ENCODE measurements at places on chromosomes 5 and 9. TPM values are rescaled to one million over a fixed set of nuclear protein-coding genes. Genes with fewer than 3 reads are reported as not detected.

GRCh38 chr5:164097749-164098148 is 592.3 kb downstream of the MAT2B start:
- no peaks in the 10 kb centered on the region for H3K36me3 ChIP-seq
- no peak overlapping the region for H3K4me3 ChIP-seq
- no peak for DNase-seq
- no peaks in the 10 kb centered on the region for H3K4me1 ChIP-seq
- no peaks in the 10 kb centered on the region for H3K27me3 ChIP-seq

DNA sequence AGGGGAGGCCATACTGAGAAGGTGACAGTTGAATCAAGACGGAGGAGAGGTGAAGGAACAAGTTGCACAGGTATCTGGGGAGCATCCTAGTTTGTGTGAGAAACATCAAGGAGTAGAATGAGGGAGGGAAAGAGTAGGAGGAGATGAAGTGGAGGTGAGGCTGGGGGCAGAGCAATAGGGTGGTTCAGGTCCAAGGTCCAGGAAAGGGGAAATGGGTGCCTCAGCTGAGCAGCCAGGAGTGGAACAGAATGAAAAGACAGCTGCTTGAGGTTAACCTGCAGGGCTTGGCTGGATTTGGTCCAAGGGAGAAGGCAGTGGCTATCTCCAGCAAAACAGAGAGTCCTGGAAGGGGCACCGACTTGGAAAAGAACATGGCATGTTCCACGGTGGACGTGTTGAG is 5.3 kb downstream of the SLC1A1 start:
- H3K4me3 ChIP-seq: no peak overlapping the region
- no peak overlapping the region for H3K27ac ChIP-seq
- H3K4me1 ChIP-seq: peaks cover 9% of the 10 kb centered on the region
- DNase-seq: no peak

GRCh38 chr9:96040591-96041461 is 165.3 kb downstream of the ERCC6L2 start:
- peaks cover 3% of the 10 kb centered on the region for H3K27me3 ChIP-seq
- peaks cover 9% of the 10 kb centered on the region for H3K4me1 ChIP-seq
- DNase-seq: no peak
- no peak overlapping the region for H3K4me3 ChIP-seq
- peak overlapping the region; percentile 86 for H3K27ac ChIP-seq

- H3K27ac ChIP-seq: no peak overlapping the region
- DNase-seq: no peak
- no peaks in the 10 kb centered on the region for H3K36me3 ChIP-seq
These were observed 330.1 kb downstream of the ADGRV1 start for GRCh38 chr5:90888511-90889324.

GRCh38 chr5:147567917-147568598 is 58.2 kb upstream of the DPYSL3 start:
- no peak overlapping the region for H3K4me3 ChIP-seq
- DNase-seq: no peak
- no peak overlapping the region for H3K27ac ChIP-seq
- no peaks in the 10 kb centered on the region for H3K4me1 ChIP-seq

GRCh38 chr5:167578977-167579692 is 712.3 kb upstream of the WWC1 start:
- no peaks in the 10 kb centered on the region for H3K36me3 ChIP-seq
- no peaks in the 10 kb centered on the region for H3K4me1 ChIP-seq
- DNase-seq: no peak
- H3K27ac ChIP-seq: no peak overlapping the region

DNA sequence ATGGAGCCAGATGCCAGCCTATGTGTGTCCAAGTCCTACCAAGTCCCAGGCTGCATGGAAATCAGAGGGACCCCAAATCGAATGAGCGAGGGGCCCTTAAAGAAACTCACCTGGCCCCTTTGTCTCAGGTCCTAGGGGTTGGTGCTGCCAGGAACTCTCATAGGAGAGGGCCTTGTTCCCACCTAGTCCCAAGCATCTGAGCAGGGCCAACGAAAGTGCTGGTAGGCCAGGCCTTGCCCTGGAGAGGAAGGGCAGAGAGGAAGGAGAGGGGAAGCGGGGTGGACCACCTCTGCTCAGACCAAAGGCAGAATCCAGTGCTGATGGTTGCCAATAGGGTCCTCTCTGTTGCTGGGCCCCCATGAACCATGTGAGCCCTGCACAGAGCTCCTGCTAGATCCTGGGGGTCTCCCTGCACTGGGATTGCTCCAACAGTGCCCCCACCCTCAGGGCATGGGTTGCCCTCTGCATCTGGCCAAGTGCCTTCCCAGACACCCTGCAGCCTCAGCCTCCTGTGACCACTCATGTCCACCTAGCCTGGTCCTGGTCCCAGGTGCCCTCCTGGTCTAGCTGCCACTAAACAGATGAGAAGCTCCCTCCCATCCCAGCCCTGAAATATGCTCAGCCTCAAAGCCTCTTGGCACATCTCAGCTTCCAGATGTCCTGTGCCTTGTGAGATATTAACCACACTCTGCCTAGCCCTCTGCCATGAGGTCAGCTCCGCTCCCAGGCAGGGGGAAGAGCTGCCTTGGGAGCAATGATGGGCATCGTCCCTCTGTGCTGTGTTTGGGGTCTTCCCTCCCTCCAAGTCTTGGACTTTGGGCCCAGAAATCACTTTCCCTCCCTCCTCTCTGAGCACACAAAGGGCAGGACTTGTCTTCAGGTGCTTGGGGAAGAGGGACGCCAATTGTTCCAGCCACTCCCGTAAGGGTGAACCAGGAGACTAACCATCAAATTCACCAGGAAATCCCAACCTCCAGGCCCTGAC is 109.6 kb downstream of the ADAMTS2 start:
- H3K36me3 ChIP-seq: no peaks in the 10 kb centered on the region
- no peak overlapping the region for H3K4me3 ChIP-seq

DNA sequence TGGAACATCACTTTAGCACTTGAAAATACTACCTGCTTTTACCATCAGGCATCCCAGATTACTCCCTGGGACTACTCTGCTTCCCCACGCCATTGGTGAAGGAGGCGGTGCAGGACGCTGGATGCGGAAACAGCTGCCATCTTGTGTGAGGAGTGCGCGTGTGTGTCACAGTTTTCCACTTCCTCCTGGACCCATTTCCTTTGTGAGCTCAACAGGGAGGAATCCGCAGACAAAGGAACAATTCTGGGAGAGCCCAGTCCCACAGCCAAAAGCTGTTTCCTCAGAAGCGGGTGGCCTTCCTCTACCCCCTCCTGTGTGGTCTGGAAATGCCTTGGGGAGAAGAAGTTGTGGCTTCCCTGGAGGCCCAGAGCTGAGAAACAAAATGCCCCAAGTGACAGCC is 16.8 kb downstream of the AFAP1L1 start:
- no peaks in the 10 kb centered on the region for H3K4me1 ChIP-seq
- DNase-seq: no peak
- H3K27ac ChIP-seq: no peak overlapping the region

GRCh38 chr5:146340260-146341081 is 1.8 kb downstream of the POU4F3 start:
- H3K4me3 ChIP-seq: no peak overlapping the region
- H3K36me3 ChIP-seq: peaks cover 5% of the 10 kb centered on the region
- H3K27ac ChIP-seq: no peak overlapping the region
- H3K27me3 ChIP-seq: peaks cover 65% of the 10 kb centered on the region

GRCh38 chr9:129550199-129550839 is 70.6 kb downstream of the C9orf50 start:
- DNase-seq: no peak
- H3K4me3 ChIP-seq: peak overlapping the region; percentile 58
- H3K27ac ChIP-seq: no peak overlapping the region
- no peaks in the 10 kb centered on the region for H3K36me3 ChIP-seq
- peaks cover 22% of the 10 kb centered on the region for H3K27me3 ChIP-seq

DNA sequence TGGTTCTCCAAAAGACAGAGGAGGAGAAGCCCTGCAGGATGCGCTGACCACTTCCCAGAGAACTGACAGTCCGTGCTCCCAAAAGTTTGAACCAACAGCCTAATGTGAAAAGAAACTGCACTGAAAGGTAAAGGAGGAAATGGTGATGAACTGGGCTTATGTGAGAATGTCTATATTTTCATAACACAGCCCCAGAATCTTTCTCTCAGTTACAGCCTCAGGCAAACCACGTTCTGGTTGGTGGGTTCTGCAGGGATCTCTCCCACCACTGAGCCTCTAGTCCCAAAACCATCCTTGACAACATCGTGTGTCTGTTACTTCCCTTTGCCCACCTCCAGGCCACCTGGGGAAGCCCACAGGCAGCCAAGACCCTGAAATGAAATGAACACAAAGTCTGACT is 23.9 kb downstream of the SPARC start:
- H3K4me1 ChIP-seq: peaks cover 6% of the 10 kb centered on the region
- peaks cover 5% of the 10 kb centered on the region for H3K27me3 ChIP-seq
- H3K36me3 ChIP-seq: no peaks in the 10 kb centered on the region
- no peak overlapping the region for H3K27ac ChIP-seq
- H3K4me3 ChIP-seq: no peak overlapping the region

- H3K36me3 ChIP-seq: peaks cover 9% of the 10 kb centered on the region
- H3K4me1 ChIP-seq: peaks cover 6% of the 10 kb centered on the region
- no peak for DNase-seq
- no peak overlapping the region for H3K27ac ChIP-seq
- no peaks in the 10 kb centered on the region for H3K27me3 ChIP-seq
These were observed 25.6 kb downstream of the CARNMT1 start for GRCh38 chr9:75002422-75003023.

- no peak for DNase-seq
- H3K4me1 ChIP-seq: peaks cover 41% of the 10 kb centered on the region
- no peak overlapping the region for H3K4me3 ChIP-seq
- peaks cover 19% of the 10 kb centered on the region for H3K36me3 ChIP-seq
- H3K27ac ChIP-seq: no peak overlapping the region
These were observed 4.6 kb downstream of the LMAN2 start for GRCh38 chr5:177346820-177347219.

GRCh38 chr9:21477466-21477865 is 4.6 kb downstream of the IFNE start:
- no peaks in the 10 kb centered on the region for H3K36me3 ChIP-seq
- no peak for DNase-seq
- no peak overlapping the region for H3K27ac ChIP-seq

GRCh38 chr9:116986015-116986414 is 298.9 kb downstream of the TRIM32 start:
- H3K27me3 ChIP-seq: no peaks in the 10 kb centered on the region
- H3K4me3 ChIP-seq: no peak overlapping the region
- no peak for DNase-seq
- no peaks in the 10 kb centered on the region for H3K36me3 ChIP-seq

DNA sequence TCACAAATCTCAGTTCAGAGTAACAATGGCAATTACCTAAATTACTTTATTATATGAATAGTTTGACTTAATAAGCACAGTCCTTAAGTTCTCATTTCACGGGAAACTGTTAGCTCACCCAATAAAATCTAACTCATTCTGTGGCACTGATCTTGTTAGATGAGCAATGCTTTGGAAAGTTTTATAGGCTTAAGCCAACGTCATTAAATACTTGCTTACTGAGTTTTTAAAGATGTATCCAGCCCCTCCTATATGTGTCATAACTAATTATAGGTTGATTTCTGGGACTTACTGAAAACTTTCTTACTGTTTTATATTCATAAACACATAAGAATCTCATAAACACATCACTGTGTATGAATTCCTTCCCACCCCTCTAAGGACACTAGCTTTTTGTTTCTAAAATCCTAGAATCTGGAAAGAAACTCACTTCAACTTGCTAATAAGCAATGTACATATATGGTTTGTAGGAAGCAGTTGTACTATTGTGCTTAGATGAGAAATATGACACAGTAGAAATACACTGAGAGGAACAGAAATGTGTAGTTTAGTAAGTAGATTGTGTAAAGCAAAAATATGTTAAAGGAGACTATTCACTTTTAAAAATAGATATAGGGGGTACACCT is 14.1 kb upstream of the MARCOL start:
- DNase-seq: no peak
- H3K27ac ChIP-seq: no peak overlapping the region
- no peaks in the 10 kb centered on the region for H3K4me1 ChIP-seq
- H3K4me3 ChIP-seq: no peak overlapping the region
- H3K36me3 ChIP-seq: no peaks in the 10 kb centered on the region
- H3K27me3 ChIP-seq: peaks cover 6% of the 10 kb centered on the region

DNA sequence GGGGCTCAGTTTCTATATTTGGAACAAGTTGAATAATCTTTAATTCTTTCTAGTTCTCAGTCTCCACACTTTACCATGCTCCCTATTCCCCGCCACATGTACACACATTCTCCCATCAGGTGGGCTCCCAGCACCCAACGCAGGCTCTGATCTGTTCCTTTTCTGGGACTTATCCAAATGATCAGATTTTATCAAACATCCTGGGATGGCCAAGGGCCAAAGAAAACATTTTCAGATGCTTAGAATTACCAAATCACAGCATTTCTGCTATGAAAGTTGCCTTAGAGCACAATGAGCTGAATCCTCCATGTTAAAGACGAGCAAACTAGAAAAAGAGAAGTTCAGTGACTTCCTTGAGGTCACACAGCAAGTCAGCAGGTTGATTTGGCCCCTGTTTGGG is 153.4 kb downstream of the SEC61B start:
- no peaks in the 10 kb centered on the region for H3K36me3 ChIP-seq

DNA sequence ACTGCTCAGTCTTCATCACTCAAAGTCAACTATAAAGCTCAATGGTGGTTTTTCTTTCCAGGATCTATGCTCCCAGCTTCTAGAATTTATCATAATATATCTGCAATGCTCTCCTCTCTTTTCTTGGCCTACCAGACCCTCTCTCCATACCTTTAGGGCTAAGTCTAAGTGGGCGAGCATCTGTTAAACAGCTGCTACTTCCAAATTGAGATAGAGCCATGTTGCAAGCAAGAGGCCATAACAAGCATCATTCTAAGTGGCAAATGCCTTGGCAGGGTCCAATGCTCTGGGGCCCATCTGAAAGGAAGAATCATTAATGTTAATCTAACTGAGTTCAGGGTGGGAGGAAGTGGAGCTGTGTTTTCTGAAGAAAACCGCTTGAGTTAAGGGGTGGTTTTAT is 324.0 kb downstream of the TLR4 start:
- H3K4me1 ChIP-seq: no peaks in the 10 kb centered on the region
- no peak overlapping the region for H3K4me3 ChIP-seq
- no peak for DNase-seq

DNA sequence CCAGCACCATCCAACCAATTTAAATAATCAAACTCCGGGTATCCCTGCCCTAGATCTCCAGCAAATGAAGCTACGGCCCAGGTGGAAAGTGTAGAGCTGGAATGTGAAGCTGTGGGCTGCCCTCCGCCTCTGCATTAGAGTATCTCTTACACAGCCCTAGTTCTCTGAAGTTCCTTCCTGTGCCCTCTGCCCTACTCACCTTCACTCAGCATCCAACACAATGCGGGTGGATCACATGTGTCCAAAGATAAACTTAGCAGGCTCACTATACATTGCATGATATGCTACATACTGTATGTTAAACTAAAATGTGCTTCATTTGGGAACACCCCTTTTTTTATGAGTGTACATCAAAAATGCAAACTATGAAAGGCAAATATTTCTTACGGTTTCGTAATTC is 70.0 kb upstream of the RAD23B start:
- peaks cover 29% of the 10 kb centered on the region for H3K4me1 ChIP-seq
- peak overlapping the region; percentile 54 for H3K27ac ChIP-seq
- DNase-seq: no peak
- no peaks in the 10 kb centered on the region for H3K27me3 ChIP-seq
- no peaks in the 10 kb centered on the region for H3K36me3 ChIP-seq

Gene CCDC192
- total RNA-seq: not detected

Gene SAPCD2
- total RNA-seq: 9.5 TPM

Gene OLFML2A
- total RNA-seq: not detected

Gene F12
- 0.45 TPM for total RNA-seq

Gene ABCA1
- total RNA-seq: 4.9 TPM

Gene IL17B
- total RNA-seq: not detected

Gene SHISAL2B
- total RNA-seq: not detected

Gene PIP5KL1
- 3.7 TPM for total RNA-seq

Gene MLANA
- not detected for total RNA-seq

Gene SNCAIP
- total RNA-seq: not detected

Gene N4BP3
- total RNA-seq: 0.20 TPM

Gene CXCL14
- not detected for total RNA-seq

Gene LPAR1
- not detected for total RNA-seq

Gene FUT7
- total RNA-seq: 10.0 TPM
